Heart right ventricle (tissue), 16 donors: ENCODE measurements at places on chromosomes 4 and X.

DNA sequence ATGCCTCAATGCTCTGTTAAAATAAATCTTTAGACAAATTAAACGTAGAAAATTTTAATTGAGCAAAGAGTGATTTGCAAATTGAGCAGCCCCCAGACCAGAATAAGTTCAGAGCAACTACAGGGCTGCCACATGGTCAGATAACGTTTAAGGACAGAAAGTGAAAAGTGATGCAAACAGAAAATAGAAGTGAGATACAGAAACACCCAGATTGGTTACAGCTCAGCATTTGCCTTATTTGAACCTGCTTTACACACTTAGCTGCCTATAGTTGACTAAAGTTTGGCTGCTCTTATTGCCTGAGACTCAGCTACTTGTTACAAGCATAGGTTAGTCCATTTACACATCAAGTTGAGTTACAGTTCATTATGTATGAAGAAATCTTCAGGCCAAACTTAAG is 1800.8 kb upstream of the PCDH10 start:
- DNase-seq = no peak

GRCh38 chr4:1756079-1756478 is 34.8 kb downstream of the TACC3 start:
- DNase-seq = no peak

- DNase-seq = peak; percentile 88
These were observed 53.8 kb upstream of the HGFAC start for GRCh38 chr4:3387943-3388361.

DNA sequence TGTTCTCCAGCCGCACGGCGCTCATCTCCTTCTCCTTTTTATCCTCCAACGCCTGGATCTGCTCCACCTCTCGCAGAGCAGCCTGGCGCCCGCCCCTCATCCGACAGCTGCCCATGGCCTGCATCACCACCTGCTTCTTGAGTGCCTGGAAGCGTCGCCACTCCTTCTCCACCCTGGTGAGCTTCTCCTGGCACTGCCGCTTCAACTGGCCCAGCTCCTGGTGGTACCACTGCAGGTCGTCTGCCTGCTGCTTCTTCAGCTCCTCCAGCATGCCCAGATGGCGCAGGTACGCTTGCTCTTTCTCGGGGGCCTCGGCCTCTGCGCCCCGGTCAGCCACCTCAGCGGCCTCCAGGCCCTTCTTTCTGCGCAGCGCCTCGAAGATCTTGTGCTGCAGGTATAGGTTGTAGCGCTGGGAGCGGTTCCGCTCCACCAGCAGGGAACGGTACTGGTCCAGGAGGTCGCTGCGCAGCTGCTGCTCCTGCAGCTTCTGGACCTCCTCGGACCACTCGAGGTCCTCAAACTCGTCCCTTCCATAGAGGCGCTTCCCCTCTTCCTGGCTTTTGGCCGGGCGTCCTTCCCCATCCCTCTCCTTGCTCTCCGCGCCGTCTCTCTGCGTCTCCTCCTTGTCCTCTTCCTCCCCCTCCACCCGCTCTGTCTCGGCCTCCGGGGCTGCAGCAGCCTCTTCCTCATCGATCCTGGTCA is 1.2 kb upstream of the TADA2B start:
- peak; percentile 70 for DNase-seq

GRCh38 chrX:49203536-49203935 is 3.5 kb upstream of the SYP start:
- DNase-seq = no peak

GRCh38 chrX:132740316-132741123 is 217.9 kb downstream of the HS6ST2 start:
- no peak for DNase-seq

GRCh38 chrX:13825178-13825762 is 8.4 kb upstream of the GPM6B start:
- no peak for DNase-seq

DNA sequence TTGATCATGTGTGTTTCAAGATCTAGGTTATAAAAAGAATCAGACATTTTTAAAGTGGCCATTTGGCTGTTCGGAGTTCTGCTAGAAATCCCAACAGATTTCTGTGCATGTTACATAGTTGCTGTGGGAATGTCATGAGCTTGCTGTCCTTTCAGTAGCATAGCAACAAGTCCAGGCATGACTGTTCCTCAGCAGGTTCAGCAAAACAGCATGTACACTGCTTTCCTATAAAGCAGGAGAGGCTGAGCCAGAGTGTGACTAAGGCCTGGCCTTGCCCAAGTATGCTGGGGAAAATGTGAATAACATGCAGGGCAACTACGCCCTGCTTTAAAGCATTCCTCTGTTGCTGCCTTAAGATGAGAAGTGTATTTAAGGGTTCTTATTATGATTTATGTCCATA is 217.1 kb upstream of the SMIM31 start:
- no peak for DNase-seq

DNA sequence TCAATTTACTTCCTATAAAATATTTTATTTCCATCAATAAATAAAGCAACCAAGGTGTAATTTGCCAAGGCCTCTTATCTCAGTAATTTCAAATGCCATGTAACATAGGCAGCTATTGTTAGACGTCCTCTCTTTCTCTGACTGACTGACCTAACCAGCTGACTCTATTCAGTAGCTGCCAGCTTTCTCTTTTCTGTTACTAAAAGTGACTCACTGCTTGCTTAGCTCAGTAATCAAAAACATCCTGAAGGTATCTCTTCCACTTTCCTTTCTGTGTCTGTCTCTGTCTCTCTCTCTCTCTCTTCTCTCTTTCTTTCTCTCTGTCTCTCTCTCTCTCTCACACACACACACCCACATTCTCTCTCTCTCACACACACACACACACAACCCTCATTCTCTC is 134.2 kb downstream of the SPOCK3 start:
- DNase-seq = no peak

DNA sequence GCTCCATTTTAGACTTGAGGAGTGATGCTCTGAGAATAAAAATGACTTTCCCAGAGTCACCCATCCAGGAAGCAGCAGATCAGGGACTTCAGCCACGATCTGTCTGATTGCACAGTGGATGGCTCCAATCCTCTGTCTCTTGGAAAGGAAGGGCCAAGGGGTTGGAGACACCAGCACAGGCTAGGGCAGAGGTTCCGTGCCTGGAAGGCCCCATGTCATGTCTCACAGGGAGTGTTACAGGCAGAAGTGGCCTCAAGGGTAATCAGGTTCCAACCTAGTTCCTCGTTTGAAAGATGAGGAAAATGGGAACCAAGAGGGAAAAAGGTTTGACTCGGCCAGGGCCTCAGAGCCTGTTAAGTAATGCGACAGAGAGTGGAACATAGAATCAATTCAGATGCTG is 160.0 kb downstream of the EFNB1 start:
- DNase-seq = no peak

GRCh38 chr4:76548704-76549103 is 113.7 kb downstream of the SHROOM3 start:
- DNase-seq = no peak
